Activated CD8-positive, alpha-beta memory T cell treated with anti-CD3 and anti-CD28 coated beads, Interleukin-2, amount 10 ng/mL, durations not matched to agents 7 days and 5 days (primary cell): ENCODE measurements at places on chromosomes 4 and X. TPM values are rescaled to one million over a fixed set of nuclear protein-coding genes. Genes with fewer than 3 reads are reported as not detected.

The NCAPG gene
- 87.5 TPM for total RNA-seq

GRCh38 chr4:11669156-11669555, 240.5 kb upstream of the HS3ST1 start:
- DNase-seq: no peak

- no peak for DNase-seq
Measured at GRCh38 chr4:8252301-8253173, 17.0 kb upstream of the HTRA3 start.

DNA sequence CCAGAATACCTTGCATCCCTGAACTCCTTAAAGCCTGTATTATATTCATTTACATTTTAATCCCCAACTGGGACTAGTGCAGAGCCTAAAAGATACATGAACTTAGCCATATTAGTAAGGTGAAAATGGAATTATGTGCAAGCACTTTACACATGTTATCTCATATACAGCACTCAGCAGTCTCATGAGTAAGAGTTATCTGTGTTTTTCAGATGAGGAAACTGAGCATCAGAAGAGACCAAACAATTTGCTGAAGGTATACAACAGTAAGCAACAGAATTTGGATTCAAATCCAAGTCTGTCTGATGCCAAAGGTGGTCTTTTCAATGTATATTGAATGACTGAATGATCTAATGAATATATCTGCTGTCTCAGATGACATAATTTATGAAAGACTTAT, 12.3 kb downstream of the ATP7A start:
- DNase-seq: no peak

GRCh38 chr4:182872886-182873285, 44.3 kb downstream of the DCTD start:
- no peak for DNase-seq

DNA sequence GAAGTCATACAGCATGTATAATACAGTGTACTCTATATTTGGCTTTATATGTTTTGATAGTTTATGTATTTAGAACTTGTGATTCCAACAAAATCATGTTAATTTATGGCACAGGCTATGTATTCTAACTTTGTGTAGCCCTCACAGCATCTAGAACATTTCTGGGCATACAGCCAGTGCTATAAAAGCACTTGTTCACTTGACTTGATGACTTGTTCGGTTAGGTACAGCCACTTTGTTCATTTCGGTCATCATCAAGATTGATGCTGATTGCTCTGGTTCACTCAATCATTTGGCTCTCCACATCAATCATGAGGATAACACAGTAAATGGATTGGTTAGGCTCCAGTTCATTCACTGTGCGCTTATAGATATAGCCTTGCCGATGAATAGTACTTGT, 97.6 kb upstream of the IRS4 start:
- DNase-seq: no peak

The UGT2A3 gene
- not detected for total RNA-seq

The FRG2 gene
- total RNA-seq: not detected

The RHOXF1 gene
- total RNA-seq: not detected

- DNase-seq: no peak
Measured at GRCh38 chrX:140510895-140511295, 6.0 kb upstream of the SOX3 start.
